ENCODE measurements at places on chromosomes 12 and 14.

DNA sequence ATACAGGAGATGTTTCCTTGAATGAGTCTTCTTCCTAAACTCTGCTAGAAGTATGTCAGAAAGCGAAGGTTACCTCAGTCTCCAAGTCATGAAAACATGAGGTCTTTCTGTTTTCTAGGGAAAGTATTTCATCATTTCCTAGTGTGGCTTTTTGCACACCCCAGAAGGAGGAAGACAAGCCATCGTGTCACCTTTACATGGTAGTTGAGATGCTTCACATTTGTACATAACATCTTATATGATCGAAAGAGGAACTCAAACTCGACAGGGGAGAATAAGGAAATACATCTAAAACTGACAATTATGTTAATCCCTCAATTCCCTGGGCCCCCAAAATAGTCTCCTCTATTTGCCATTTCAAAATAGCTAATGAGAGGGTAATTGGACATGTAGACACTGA lies 214.1 kb upstream of the PLEKHG7 start:
- no peak overlapping the region for H3K27ac ChIP-seq
- no peak overlapping the region for H3K4me3 ChIP-seq
- no peaks in the 10 kb centered on the region for H3K27me3 ChIP-seq
- peaks cover 4% of the 10 kb centered on the region for H3K36me3 ChIP-seq
- DNase-seq, result no peak

GRCh38 chr12:108804271-108804953 lies 53.0 kb downstream of the SSH1 start:
- no peaks in the 10 kb centered on the region for H3K27me3 ChIP-seq
- peaks cover 88% of the 10 kb centered on the region for H3K4me1 ChIP-seq
- peak overlapping the region; percentile 99 for H3K27ac ChIP-seq
- DNase-seq, result peak; percentile 91
- H3K4me3 ChIP-seq, result peak overlapping the region; percentile 44

DNA sequence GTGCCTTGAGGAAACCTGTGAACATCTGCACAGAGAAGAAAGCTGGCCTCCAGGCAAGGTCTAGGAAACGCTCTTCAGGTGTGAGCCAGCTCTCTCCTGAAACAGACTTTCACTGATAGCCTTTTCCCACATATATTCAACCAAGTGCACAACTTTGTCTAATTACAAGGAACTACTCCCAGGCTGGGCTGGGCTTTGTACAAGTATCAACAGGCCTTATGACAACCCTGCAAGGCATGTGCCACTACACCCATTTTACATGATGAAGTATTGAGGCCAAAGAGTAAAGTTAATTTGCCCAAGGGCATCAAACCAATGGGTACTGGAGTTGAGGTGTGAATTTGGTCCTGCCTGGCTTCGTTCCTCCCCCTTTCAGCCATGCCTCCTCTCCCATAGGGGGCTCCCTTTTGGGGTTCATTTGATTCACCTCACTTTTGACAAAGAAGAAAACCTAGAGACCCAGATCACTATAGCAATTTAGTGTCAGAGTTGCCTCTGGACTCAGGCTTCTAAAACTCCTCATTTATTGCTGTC lies 2.1 kb downstream of the CSRP2 start:
- H3K27ac ChIP-seq, result peak overlapping the region; percentile 95
- no peaks in the 10 kb centered on the region for H3K27me3 ChIP-seq
- DNase-seq, result no peak

DNA sequence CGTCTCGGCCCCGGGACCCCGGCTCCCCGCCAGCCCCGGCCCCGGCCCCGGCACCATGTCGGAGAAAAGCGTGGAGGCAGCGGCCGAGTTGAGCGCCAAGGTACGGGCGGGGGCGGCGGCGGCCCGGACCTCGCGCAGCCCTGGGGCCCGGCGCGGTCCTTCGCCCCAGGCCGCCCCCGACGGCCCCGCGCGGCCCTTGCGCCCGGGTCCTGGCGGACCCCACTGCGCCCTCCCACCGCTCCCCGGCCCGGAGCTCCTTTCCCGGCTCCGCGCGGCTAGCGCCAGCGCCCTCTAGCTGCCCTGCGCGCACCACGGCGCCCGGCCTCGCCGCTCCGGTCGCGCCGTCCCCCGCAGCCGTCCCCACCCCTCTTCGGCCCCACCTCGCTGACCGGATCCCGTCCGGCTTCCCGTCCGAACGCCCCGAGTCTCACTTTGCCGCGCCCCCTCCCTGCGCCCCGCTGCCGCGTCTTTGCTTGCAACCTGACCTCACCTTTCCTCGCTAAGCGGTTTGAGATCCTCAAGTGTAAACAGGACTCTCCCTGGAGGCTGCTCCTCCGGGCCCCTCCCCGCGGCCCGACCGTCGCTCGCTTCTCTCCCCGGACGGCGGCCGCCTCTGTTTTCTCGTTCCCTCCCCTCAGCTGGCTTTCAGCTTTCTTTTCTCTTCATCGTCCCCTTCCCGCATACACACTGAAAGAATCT lies 637 bp downstream of the PTMS start:
- peaks cover 15% of the 10 kb centered on the region for H3K36me3 ChIP-seq
- H3K27ac ChIP-seq, result peak overlapping the region; percentile 86
- H3K4me3 ChIP-seq, result peak overlapping the region; percentile 86
- peaks cover 58% of the 10 kb centered on the region for H3K4me1 ChIP-seq
- no peaks in the 10 kb centered on the region for H3K27me3 ChIP-seq

DNA sequence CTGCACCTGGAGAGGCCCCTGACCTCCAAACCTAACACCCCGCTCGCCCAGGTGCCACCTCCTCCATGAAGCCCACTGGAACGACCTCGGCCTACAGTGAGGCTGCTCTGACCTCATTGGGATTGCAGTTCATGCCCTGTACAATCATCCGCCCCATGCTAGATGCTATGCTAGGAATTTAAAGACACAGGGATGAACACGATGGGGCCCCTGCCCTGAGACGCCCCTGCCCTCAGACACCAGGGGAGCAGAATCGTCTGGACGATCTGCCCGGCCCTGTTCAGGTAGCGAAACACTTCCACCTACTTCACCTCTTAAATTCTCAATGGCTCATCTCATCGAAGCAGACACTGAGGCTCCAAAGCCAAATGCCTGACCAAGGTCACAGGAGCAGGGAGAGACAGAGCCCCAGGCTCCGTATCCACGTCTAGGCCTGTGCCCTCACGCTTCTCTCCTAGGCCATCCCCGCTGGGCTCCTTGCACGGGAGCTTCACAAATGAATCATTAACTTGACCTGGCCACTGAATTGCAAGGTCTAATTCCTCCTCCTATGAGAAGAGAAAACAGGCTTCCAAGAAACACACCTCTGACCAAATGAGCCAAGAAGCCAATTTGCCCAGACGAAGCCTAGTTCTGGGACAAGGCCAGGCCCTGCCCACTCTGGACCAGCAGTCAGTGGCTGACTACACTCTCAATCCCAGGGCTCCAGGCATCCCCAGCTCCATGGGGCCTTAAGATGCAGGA lies 35.2 kb downstream of the SCARB1 start:
- H3K27me3 ChIP-seq, result no peaks in the 10 kb centered on the region
- no peaks in the 10 kb centered on the region for H3K36me3 ChIP-seq
- peaks cover 27% of the 10 kb centered on the region for H3K4me1 ChIP-seq
- no peak overlapping the region for H3K4me3 ChIP-seq

DNA sequence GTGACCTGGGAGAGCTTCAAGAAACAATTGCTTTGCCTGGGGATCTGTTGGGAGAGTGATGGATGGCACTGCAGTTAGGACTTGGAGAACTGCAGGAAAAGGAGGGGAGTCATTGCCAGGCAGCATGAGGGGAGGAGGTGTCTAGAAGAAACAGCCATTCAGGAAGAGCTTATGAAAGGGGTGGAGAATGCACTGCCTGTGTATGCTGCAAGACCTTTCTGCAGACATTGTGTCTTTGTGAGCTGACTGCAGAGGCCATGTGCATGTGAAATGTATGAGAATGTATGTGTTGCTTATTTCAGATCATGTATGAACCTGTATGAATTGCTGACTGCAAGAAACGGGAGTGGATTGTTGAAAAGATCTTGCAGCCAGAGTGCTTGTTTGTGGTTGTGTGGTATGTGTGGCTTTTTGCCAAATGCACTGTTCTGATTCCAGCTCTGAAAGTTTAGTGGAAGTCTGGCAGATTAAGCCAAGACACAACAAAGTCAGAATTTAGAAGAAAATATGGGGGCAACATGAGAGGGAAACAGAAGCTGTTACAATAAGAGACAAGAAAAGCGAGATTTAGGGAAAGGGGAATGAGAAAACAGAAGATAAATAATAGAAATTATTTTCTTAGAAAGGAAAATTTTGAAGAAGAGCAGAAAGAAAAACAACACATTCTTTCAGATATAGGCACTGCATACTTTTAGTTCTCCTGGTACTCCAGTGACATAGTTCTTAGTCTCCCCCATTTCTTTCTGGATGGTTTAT lies 9.8 kb upstream of the RIMKLB start:
- H3K4me1 ChIP-seq, result peaks cover 23% of the 10 kb centered on the region
- no peak overlapping the region for H3K4me3 ChIP-seq
- no peak overlapping the region for H3K27ac ChIP-seq

DNA sequence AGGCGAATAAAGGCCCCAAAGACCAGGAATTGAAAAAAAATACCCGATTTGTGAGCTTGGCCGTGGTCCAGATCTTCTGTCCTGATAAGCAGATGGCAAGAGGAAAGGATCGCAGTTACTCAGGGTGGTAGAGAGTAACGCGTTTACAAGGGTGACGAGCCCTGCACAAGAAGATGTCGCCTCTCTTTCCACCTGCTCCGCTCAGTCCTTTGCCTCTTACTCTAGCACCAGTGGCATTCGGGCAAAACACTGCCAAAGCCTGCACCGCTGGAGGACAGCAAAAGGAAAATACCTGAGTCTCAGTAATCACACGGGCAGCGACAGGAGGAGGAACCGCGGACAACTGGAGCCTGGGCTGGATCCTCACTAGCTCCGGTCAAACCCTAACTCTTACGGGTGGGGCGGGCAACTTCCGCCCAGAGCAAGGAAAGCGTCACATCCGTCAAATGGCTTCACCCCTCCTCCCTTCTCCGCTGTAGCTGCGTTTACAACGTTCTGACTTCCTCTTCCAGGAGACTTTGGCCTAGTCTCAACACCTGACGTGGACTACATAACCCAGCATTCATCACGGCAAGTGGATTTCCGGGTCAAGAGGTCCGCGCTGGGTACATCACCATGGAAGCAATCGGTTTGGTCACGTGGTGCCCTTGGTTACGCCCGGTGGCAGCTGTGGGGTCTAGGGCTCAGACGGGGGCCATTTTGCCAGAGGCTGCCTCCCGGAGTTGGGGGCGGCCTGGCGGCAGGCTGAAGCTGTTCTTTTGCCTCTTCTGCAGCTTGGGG lies at the start of the genes KLHL28 and TOGARAM1:
Gene KLHL28 (minus strand): TSS at position 394 of the 780 bp plus-strand sequence. CDS start 16,019 bp downstream, outside the sequence.
Gene TOGARAM1 (plus strand): TSS at position 637 of the 780 bp plus-strand sequence. CDS start 232 bp downstream, outside the sequence.
- peaks cover 49% of the 10 kb centered on the region for H3K4me1 ChIP-seq
- no peak within 1 kb of the TSS for H3K4me3 ChIP-seq
- H3K27ac ChIP-seq, result no peak within 1 kb of the TSS
- H3K27me3 ChIP-seq, result no peaks in the 10 kb centered on the region

GRCh38 chr14:95185033-95185766 lies 27.9 kb upstream of the DICER1 start:
- peaks cover 42% of the 10 kb centered on the region for H3K4me1 ChIP-seq
- DNase-seq, result no peak
- H3K4me3 ChIP-seq, result no peak overlapping the region
- peak overlapping the region; percentile 78 for H3K27ac ChIP-seq
- H3K36me3 ChIP-seq, result peaks cover 6% of the 10 kb centered on the region

DNA sequence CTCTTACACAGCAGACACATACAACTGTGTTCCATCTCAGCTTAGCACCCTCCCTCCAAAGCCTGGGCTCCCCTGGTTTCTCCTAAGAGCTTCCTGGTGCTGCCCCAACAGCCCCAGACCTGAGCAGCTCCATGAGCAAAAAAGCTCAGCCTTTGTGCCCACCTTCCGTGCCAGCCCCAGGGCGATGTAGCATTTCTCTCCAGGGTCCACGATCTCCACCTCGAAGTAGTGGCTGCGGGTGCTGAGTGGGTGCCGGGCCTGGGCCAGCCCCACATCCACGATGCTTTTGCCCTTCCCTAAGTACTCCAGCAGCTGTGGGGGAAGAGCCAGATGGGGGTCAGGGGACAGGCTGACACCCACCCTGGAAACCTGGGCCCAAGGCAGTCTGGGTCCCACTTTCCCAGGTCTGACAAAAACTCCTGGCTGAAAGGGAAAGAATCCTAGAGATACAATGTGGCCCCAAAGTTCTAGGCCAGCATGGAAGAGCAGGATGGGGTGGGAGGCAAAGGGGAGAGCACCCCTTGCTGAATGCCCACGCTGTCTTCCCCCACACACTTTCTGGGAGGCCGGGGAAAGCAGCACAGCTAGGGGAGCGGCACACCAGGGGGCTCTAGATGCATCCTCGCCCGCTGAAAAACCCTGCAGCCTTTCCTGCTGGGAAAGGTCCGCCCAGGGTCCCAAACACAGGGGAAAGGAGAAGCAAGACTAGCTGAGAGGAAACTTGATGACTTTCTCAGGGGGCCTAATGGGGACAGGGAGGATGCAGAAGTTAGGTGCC lies 11.0 kb downstream of the SPRYD3 start:
- peaks cover 27% of the 10 kb centered on the region for H3K36me3 ChIP-seq
- peaks cover 79% of the 10 kb centered on the region for H3K4me1 ChIP-seq
- no peak overlapping the region for H3K27ac ChIP-seq
- peak; percentile 82 for DNase-seq
- no peaks in the 10 kb centered on the region for H3K27me3 ChIP-seq

DNA sequence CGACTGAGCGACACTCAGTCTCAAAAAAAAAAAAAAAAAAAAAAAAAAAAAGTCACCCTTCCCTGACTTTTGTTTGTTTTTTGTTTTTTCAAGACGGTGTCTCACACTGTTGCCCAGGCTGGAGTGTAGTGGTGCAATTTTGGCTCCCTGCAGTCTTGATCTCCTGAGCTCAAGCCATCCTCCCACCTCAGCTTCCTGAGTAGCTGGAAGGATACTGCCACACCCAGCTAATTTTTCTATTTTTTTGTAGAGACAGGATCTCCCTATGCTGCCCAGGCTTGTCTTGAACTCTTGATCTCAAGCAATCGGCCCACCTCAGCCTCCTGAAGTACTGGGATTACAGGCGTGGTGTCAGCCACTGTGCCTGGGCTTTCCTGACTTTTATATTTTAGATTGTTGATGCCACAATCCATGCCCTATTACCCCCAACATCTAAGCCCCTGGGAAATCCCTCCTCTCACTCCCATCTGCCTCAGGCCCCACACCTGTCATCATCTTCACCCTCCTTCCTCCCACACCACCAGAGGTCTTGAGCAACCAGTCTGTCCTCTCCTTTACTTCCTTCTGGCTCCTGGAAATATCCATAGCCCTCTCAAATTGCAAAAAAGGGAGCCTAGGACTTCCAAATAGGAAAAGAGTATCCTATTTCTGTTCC lies 7.8 kb downstream of the IKZF4 start:
- H3K27me3 ChIP-seq, result no peaks in the 10 kb centered on the region
- H3K4me1 ChIP-seq, result peaks cover 9% of the 10 kb centered on the region
- DNase-seq, result no peak
- peaks cover 17% of the 10 kb centered on the region for H3K36me3 ChIP-seq

GRCh38 chr12:98224584-98225221 lies 290.7 kb upstream of the TMPO start:
- H3K27me3 ChIP-seq, result peaks cover 28% of the 10 kb centered on the region
- H3K4me1 ChIP-seq, result peaks cover under 1% of the 10 kb centered on the region
- H3K4me3 ChIP-seq, result no peak overlapping the region
- no peak for DNase-seq
- no peaks in the 10 kb centered on the region for H3K36me3 ChIP-seq

GRCh38 chr12:49868952-49869815 lies 26.3 kb upstream of the BCDIN3D start:
- peaks cover 19% of the 10 kb centered on the region for H3K4me1 ChIP-seq
- H3K4me3 ChIP-seq, result no peak overlapping the region
- H3K27ac ChIP-seq, result peak overlapping the region; percentile 51
- H3K36me3 ChIP-seq, result no peaks in the 10 kb centered on the region
- peak; percentile 82 for DNase-seq
